ENCODE measurements at places on chromosomes 2 and 18. TPM values are rescaled to one million over a fixed set of nuclear protein-coding genes. Genes with fewer than 3 reads are reported as not detected.

Gene NYAP2
- not detected for total RNA-seq

DNA sequence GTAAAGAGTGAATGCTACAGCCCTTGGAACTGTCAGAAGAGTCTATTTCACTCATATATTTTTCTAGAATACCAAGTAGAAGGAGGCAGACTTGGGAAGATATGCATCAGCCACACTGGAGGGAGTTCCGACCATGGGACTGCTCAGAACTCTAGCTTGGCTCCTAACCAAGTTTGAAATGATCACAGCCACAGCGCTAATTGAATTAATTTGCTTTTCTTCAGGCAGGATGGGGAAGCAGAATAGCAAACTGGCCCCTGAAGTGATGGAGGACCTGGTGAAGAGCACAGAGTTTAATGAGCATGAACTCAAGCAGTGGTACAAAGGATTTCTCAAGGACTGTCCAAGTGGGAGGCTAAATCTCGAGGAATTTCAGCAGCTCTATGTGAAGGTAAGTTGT is 51.4 kb downstream of the VSNL1 start:
- DNase-seq = no peak

Gene LYPD6B
- 4.8 TPM for total RNA-seq

Gene DSG1
- not detected for total RNA-seq

- DNase-seq = no peak
These were observed 325.1 kb downstream of the RNF144A start for GRCh38 chr2:7242189-7242867.

Gene TPO
- total RNA-seq = 0.41 TPM

DNA sequence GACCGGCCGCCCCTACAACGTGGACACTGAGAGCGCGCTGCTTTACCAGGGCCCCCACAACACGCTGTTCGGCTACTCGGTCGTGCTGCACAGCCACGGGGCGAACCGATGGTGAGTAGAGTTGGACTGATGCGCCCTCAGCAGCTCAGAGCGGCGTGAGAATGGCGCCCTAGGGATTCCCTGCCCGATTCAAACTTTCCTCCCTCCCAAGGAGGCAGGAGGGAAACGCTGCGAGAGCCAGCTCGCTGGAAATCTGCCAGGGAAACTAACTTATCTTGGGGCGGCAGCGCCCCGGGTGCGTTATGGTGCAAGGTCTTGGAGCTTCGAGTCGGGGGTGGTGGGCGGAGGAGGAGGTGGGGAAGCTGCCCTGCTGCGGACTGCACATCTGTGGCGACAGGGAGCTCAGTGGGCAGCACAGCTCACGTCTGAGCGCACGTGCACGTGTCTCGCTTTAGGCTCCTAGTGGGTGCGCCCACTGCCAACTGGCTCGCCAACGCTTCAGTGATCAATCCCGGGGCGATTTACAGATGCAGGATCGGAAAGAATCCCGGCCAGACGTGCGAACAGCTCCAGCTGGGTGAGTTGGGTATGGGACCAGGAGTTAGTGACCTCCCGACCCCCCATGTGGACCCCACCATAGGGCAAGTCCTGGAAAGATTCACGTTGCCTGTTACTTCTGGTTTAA is 697 bp downstream of the ITGA4 start:
- peak; percentile 29 for DNase-seq

Gene GALNT14
- total RNA-seq = 16.8 TPM

GRCh38 chr18:49608366-49609255 is 46.8 kb downstream of the LIPG start:
- DNase-seq = no peak

GRCh38 chr18:66872277-66872676 is 268.4 kb upstream of the CDH19 start:
- no peak for DNase-seq

DNA sequence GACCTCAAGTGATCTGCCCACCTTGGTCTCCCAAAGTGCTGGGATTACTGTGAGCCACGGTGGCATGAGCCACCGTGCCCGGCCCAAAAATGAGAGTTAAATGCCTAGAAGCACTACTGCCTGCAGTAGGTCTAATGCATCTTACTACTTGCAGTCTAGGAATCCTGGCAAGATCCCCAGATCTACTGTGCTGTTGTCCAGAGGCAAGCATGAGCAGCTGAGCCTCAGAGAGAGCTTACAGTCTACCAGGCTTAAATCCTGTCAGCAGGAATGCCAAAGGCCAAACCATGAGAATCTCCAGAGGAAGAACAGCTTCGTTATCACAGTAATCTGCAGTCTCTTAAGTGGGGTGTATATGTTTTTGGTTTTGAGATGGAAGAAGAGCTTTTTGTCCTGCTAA is 54.4 kb downstream of the XRCC5 start:
- no peak for DNase-seq

GRCh38 chr2:21782866-21783265 is 659.1 kb downstream of the TDRD15 start:
- DNase-seq = no peak

Gene APCDD1
- 3.1 TPM for total RNA-seq

DNA sequence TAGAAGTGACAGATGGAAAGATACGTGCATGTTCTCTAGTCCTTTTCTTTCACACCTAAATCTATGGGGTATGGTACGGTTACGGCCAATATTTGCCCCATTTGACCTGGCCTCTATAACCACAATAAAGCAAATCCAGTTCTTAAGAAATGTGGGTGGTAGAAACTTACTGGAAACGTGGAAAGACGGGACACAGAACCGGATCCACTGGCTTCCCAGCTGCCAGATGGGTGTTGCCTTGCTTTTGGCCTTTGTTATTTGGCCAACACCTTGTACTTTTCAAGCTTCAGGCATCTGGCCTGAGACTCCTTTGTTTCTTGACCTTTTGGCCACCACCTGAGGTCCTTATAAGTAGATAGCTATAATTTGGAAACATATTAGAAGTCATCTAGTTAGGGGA is 635.9 kb downstream of the SLC4A3 start:
- no peak for DNase-seq

- DNase-seq = no peak
These were observed 452.3 kb upstream of the ID2 start for GRCh38 chr2:8229546-8229986.

- DNase-seq = no peak
These were observed 78.6 kb downstream of the SCG2 start for GRCh38 chr2:223523551-223524001.

- DNase-seq = no peak
These were observed 111.6 kb upstream of the DNMT3A start for GRCh38 chr2:25453199-25453905.

- no peak for DNase-seq
These were observed 25.1 kb downstream of the CDK15 start for GRCh38 chr2:201831469-201831868.

GRCh38 chr2:60533101-60534051 is 20.1 kb downstream of the BCL11A start:
- DNase-seq = no peak

DNA sequence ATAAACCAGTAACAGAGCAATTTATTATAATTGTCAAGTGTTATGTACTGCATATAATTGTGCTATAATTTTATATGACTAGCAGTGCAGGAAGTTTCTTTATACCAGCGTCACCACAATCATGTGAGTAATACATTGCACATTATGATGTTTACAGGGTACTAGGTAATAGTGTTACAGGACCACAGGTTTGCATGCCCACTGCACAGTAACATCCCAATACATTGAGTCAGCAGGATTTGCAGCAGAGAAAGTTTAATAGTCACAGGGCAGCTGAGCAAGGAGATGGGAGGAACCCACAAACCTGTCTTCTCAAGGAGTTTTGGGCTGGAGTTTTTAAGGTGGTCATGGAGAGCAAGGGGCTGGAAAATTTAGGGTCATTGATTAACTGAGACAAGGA is 1042.9 kb upstream of the ACVR2A start:
- DNase-seq = no peak
